ENCODE measurements at places on chromosomes 2 and 18. TPM values are rescaled to one million over a fixed set of nuclear protein-coding genes. Genes with fewer than 3 reads are reported as not detected.

The CYB5A gene
- total RNA-seq = 37.0 TPM

The VAMP5 gene
- total RNA-seq = 15.7 TPM

The KYNU gene
- total RNA-seq = 0.62 TPM

The SUPT7L gene
- 22.4 TPM for total RNA-seq

The CD226 gene
- total RNA-seq = 2.1 TPM

The CCDC195 gene
- not detected for total RNA-seq

The BOLL gene
- total RNA-seq = 2.8 TPM

The PRSS56 gene
- total RNA-seq = 0.82 TPM

The SLC30A3 gene
- not detected for total RNA-seq

The RAD51AP2 gene
- total RNA-seq = 0.10 TPM

The CRYBA2 gene
- total RNA-seq = not detected

The PIEZO2 gene
- 27.7 TPM for total RNA-seq

The IKZF2 gene
- 28.6 TPM for total RNA-seq

The RNF152 gene
- total RNA-seq = 75.6 TPM

The PLEKHH2 gene
- 26.0 TPM for total RNA-seq

The NRP2 gene
- 28.8 TPM for total RNA-seq

The KANSL3 gene
- total RNA-seq = 45.2 TPM

The POMC gene
- total RNA-seq = 7.7 TPM

The REG3G gene
- not detected for total RNA-seq

The HOXD12 gene
- total RNA-seq = not detected

The LHCGR gene
- total RNA-seq = 0.51 TPM

The DYNAP gene
- not detected for total RNA-seq

The ERMN gene
- not detected for total RNA-seq

The SYT4 gene
- total RNA-seq = 1.2 TPM

The AKAIN1 gene
- total RNA-seq = not detected

The INO80B gene
- 26.0 TPM for total RNA-seq

The KLHL41 gene
- 2,840 TPM for total RNA-seq

Measured in tongue (tissue), 3 donors.